NCI-H82 (cell line): ENCODE measurements at places on chromosomes 1 and 21.

DNA sequence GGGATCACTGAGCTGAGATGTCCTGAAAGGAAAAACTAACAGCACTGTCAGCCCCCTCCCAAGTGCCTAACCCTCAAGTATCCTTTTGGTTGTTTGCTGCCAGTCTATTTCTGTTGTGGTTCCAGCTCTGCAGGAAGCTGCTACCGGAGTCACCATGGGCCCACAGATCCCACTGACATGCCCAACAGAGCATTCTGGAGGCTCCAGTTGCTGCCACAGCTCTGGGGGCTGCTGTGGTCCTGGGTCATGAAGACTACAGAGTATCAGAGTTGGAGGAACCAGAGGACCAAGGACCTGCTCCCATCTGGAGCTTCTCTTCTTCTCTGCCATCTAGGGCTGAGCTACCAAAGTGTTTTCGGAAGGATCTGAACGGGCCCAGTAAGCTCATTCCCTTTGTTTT is 910 bp downstream of the LCE3A start:
- no peak for DNase-seq

DNA sequence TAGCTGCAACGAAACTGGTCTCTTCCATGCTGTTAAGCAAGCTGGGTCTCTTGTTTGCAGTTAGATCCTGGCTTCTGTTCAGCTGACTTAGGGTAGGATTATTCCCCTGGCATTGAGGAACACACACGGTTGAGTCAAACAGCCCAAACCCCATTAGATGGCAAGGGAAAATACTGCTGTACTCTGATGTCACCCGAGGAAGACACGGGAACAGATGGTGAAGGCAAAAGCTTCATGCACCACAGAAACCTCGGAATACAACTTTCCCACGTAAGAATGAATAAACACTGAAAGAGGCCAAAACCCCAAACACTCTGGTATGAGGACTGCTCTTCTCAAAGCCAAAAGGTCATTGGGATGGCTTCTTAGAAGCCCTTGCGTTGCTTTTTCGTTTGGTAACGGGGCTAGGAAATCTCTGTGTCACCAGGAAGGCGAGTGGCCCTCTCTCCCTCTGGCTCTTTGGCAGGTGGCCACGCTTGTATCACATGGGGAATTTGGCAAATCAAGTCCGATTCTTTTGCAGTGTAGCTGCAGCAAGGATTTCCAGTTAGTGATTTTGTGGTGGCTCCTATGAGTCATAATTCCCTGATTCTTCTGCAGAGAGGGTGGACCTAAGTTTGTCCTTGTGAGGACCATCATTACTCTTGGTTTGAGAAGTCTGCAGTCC is 16.7 kb upstream of the LYST start:
- DNase-seq = no peak

DNA sequence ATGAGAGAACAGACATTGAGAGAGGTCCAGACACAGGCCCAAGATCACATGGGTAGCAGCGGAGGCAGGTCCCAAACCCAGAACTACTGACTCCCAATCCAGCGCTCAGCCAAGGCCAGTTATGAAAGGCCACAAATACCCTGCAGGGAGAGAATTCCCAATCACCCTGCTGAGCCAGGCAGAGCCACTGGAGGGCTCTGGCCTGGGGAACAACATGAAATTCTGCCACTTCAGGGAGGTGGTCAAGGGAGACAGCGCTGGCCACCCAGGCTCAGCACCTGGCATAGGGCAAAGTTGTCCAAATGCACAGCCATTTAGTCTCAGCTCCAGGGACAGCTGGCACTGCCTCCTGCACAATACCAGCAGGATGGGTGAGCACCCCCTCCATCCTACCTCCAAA is 27.5 kb downstream of the SLC9A1 start:
- no peak for DNase-seq

- no peak for DNase-seq
Measured at GRCh38 chr1:109873278-109874175, 37.1 kb upstream of the CSF1 start.

DNA sequence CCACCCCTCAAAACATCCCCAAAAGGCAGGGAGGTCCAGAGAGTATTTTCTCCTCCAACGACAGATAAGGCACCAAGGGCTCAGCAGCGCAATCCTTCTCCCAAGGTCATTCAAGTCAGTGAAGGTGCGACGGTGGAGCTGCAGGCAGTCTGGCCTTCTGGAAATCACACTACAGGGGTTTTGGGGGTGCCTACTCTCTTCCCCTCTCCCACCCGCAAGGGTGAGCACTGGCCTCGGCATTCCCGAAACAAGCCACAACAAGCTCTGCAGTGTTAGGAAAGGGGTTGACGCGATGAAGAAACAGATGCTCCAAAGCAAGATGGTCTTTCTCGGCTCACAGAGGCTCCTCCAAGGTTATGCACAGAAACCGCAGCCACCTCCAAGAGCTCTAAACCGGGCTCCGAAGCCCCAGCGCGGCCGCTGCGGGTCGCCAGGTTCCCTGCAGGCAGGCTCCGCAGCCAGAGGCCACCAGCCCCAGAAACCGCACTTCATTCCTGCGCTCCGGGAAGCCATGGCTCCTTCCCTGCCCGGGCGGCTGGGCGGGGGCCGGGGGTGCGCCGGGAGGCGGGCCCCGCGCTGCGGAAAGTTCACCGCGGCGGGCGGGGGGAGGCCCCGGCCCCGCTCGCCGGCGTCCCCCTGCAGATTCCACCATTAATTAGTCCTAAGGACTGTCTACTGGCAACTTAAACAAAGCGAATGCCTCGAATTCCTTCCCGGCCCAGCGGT is 1.1 kb downstream of the LUZP1 start:
- peak; percentile 55 for DNase-seq

GRCh38 chr1:164311377-164311776 is 247.6 kb upstream of the PBX1 start:
- no peak for DNase-seq

GRCh38 chr1:24987875-24988557 is 57.9 kb upstream of the RUNX3 start:
- DNase-seq = peak; percentile 10
